ENCODE measurements at places on chromosomes 5 and 9.

DNA sequence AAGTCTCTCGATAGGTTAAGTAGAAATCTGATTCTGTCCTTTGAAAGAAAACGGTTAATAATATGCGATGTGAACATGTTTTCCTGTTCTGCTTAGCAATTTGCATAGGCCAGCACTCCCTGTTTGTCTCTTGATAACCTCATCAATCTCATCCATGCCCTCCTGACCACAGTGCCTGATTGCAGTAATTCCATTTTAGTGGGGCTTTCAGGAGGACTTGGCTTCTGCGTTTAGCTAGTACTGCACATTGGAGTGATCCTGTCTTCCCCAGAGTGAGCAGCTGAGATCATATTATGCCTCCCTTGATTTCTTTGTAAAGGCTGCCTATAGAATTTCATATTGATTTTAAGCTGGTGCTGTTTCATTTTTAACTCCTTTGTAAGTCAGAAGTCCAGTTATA lies 335.9 kb upstream of the ISL1 start:
- no peak for DNase-seq

DNA sequence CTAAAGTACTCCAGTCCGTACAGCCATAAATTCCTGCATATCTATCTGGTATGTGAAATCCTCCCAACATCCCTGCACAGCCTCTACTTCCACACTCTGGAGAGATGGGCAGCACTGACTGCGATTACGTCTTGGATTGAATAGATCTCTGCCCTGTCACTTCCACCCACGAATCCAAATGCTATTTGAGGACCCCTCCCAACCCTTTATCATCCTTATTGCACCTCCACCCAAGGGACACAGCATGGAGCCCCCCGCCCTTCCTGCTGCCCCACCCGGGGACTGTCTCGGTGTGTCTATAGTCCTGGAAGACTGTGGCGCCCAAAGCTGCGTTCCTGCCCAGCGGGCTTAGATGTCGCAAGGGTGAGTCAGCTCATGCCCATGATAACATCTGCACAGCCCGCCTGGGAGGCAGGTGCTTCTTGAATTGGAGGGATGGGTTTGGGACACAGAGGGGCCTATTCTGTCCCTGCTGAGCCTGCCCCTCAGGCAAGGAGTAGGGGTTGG lies 105.7 kb upstream of the HAND1 start:
- DNase-seq: no peak

DNA sequence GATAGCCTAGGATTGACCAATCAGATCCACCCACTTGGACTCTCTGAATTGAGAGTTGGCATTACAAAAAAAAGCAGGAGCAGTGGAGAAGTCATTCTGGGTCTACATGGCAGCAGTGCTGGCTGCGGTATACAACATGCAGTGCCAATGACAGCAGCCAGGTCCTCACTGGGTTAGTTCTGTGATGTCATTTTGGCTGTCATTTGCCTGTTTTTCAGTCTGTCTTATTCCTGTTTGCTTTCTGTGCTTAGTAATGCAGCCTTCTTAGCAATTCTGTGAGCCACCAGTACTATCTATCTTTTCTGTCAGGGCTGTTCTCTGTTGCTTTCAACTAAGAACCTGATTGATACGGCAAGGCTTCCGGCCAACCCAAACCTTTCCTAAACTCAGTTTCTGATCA lies 471.8 kb downstream of the BNC2 start:
- no peak for DNase-seq

DNA sequence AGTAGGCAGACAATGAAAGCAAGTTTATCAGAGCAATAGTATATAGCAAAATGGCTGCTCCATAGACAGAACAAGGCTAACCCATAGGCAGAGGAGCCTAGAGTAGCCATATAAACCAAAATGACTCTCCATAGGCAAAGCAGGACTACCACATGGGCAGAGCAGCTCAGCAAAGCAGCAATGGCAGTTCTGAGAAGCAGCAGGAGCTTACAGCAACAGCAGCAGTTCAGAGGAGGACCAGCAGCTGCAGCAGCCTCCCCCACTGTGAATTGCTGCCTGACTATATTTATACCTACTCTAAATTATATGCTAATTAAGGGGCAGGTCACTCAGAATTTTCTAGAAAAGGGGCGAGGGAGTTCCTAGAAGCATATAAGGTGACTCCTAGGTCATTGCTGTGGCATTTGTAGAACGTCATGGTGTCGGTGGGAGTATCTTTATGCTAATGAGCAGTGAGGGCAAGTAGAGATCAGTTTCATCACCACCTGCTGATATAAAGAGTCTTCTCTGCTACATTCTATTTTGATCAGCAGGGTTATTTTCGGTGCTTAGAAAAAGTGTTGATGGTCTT lies 1115.5 kb downstream of the DTWD2 start:
- no peak for DNase-seq

Data from cerebellar cortex (tissue), 1 donor.